Stimulated activated CD8-positive, alpha-beta memory T cell treated with anti-CD3 and anti-CD28 coated beads, Interleukin-4, amount 100 ng/mL, for 1 hour (primary cell): ENCODE measurements at places on chromosomes 2 and 18.

- DNase-seq = no peak
These were observed 7.9 kb upstream of the LBH start for GRCh38 chr2:30223413-30223874.

- no peak for DNase-seq
These were observed 288.9 kb upstream of the ETAA1 start for GRCh38 chr2:67108231-67108630.

DNA sequence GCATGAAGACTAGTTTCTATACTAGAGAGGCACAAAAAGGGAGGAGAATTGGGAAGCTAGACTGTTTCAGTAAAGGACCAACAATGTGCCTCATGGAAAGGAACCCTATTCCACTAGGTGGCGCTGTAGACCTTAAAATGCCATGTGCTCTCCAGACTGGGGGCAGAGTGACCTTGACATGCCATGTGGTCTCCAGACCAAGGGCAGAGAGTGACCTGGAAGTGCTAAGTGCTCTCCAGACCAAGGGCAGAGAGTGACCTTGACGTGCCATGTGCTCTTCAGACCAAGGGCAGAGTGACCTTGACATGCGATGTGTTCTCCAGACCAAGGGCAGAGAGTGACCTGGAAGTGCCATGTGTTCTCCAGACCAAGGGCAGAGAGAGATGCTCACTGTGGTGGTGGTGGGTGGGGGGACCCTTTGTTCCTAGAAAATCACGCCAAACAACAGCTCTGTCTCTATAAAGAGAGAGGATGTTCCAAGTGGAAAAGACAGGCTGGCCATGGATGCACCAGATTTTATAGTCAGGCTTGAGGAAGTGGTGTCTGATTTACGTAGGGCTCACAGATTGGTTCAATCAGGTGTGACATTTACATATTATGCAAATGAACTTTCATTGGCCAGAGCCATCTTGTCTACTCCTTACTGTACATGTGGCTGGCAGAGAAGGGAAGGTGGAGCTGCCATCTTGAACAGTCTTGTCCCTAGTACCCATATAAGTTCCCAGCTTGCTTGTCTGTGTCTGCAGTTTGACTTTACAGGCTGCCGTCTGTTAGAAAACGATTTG lies 344.0 kb upstream of the DDX18 start:
- no peak for DNase-seq

DNA sequence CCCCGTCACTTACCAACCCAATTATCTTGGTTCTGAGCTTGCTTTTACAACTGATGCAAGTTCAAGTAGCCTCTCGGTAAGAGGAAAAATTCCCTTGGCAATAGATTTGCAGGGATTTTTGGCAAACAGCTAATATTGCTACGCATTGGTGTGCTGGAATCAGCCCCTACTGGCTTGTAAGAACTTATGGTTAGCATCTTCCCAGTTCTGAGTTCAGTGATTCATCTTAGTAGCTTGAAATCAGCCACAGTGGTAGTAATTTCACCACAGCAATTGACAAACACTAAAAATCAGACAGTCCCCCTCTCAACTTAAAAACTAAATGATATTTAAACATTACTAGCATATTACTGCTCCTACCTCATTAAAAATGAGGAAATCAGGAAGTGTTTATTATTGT lies 5.9 kb upstream of the RAX start:
- no peak for DNase-seq

DNA sequence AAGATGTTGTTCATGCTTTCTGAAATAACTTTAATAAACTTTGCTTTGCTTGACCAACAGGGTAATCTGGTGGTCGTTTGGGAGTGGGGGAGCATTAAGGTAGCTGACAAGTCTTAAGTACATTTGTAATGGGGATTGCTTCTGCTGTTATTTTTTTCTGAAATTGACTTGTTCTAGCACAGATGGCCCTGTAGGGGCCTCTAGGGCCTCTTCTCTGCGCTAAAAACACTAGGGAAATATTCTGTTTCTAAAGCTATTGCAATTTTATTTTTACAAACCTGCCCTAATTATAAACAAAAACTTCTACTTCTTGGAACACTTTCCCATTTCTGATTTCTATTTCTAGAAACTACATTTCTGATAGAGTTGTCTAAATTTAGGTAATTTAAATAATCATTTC lies 191.3 kb upstream of the KCNJ3 start:
- DNase-seq = no peak

- DNase-seq = peak; percentile 21
These were observed 68.4 kb downstream of the POLR1A start for GRCh38 chr2:86037141-86037794.

DNA sequence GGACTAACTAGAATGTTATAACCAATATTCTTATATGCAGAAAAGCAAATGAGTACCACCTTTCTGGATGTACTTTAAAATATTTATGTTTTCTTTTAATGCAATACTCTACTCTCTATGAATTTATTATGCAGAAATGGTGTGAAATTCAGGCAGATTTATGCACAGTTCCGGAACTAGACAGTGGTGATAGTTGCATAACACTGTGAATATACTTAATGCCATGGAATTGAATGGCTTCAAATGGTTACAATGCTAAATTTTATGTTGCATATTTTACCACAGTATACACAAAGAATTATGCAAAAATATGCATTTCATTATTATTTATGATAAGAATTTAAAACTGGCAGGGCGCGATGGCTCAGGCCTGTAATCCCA lies 287.8 kb upstream of the FN1 start:
- DNase-seq = no peak

- no peak for DNase-seq
These were observed 129.2 kb downstream of the MEP1B start for GRCh38 chr18:32319084-32319483.

- no peak for DNase-seq
These were observed 111.4 kb downstream of the FEZ2 start for GRCh38 chr2:36486521-36487044.

DNA sequence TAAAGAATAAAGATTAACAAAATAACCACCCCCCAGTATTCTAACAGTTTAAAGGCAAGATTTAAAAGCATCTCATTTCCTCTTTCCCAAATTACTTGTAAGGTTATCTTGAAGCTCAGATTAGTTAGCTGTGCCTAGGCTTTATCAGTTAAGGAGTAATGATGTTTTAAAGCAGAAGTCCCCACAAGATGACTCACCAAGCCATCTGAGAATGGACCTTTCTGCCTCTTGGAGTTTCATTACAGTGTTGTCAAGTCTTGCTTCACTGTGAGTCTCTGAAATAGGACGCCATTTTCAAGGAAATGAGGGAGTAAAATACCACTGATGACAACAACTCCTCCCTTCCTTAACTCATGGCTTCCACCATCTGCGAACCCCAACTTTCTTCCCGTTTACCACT lies 35.9 kb downstream of the ZNF385B start:
- no peak for DNase-seq

DNA sequence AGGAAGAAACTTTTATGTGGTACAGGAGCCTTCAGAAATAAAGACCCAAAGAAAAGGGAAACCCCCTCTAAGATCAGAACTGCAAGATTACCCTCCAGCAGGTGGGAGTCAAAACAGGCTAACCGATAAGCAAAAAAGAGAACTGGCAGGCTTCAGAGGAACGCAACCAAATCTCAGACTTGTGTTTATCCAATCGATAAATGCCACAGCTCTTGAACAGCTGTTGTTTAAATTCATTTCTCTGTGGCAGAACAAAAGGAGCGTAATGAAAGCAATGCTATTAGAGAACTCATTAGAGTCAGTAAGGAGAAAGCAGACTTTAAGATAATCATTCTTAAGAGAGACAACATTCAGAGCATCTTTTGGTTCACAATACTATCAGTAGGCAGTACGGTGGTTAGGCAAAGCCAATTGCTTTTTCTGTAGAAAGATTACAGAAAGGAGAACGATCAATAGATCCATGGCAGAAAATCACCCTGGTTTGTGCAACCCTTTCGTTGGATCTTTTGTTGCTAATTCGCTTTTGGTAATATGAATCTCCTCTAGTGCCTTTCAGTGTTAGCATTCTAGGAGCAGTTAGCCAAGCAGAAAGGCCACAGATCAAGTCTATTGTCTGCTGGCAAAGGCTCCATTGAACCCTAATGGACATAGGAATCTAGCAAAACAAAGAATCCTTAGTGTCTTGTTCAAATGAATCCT lies 476.4 kb upstream of the CHST9 start:
- no peak for DNase-seq

- no peak for DNase-seq
These were observed 2.0 kb downstream of the IGFBP2 start for GRCh38 chr2:216635171-216635570.

- DNase-seq = no peak
These were observed 2.4 kb downstream of the PAX8 start for GRCh38 chr2:113276216-113276760.

DNA sequence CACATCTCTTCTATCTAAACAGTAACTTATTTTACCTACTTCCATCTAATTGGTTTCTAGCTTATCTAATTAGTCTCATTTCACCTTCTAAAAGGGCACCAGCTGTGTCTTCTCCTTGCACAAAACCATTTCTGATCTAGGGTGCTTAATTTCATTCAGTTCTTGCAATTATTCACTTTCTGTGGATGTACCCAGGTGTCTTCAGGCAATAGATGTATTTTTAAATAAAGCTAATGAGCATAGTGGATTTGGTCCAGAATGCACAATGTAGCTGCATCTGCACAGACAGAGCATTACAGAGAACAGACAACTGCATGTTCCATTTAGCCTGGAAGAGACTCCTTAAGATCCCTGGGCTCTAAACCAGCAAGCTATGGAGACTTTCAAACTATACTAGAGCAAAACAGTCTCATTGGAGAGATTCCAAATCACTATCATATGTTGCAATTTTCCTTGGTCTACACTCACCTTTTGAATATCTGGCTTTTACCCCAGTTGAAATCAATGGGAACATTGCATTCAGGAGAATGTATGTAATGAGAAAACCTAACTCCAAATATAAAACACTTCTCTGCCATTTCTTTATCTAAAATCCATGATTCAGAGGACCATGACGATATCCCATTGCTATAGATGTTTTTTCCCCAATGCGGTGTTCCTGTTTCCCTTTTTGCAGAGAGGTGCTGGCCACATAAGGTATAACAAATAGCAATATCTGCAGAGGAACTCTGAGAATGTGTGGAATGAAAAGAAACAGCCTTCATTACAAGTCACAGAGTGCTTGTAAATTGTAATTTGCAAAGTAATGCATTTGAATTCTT lies 3.5 kb upstream of the RFX8 start:
- DNase-seq = no peak

DNA sequence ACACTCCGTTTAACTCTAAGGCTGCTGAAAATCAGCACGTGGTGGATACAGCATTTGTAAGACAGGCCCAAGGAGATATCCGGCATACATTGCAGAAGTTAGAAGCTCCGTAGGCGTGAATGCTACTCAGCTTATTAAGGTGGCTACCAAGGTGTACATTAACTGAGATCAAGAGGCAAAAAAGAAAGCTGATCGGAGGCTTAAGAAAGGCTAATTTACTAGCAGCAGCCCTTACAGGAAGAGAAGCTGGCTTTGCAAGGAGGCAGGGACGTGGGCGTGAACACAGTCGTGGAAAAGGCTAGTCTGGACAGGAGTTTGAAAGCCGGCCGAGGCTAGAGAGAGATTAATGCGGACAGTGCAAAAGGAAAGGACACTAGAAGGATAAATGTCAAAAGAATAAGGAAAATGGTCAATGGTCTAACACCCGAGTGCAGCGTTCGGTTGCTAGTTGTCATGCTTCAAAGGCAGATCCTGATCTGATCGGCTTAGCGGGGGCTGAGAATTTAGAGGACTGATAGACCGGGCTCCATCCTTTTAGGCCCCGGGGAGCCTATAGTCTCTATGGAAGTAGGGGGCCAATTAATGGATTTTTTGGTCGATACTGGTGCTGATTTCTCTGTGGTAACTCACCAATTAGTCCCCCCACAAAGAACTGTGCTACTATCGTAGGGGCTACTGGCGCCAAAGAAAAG lies 45.6 kb upstream of the SELENOI start:
- no peak for DNase-seq

DNA sequence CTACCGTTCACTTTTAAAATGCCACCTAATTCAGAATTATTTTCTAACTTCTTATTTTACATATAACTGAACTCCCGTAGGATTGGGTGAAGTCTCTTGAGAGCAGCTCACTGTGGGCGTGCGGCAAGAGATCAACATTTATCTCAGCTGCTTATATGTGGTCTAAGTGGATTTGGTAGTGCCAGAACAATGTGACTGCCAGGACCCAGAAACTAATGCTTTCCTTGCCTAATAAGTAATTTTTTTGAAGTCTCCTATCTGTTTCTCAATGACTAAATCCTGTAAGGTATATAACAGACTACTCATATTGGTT lies 11.2 kb upstream of the NFE2L2 start:
- DNase-seq = no peak

GRCh38 chr2:12971581-12972365 lies 255.0 kb downstream of the TRIB2 start:
- DNase-seq = no peak

DNA sequence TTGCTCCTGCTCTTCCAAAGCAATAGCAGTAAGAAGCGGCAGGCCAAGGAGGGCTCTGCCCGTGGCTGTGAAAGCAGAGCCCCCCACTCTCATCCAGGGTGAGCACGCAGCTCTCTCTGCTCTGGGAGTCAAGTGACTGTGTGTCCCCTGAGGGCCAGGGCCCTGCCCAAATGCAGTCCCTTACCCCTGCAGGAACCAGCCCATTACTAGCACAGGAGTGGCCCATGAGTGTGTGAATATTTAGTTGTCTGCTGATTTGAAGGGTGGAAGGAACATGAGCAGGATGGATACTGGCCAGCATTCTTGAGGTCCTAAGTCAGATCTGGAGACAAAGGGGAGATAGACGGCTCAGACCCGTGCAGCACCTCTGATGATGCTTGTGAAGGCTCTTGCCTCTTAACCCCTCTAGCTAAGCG lies 69.7 kb upstream of the FOSL2 start:
- DNase-seq = no peak
